Upper lobe of right lung (tissue), 1 donor: ENCODE measurements at places on chromosomes 2 and 18. TPM values are rescaled to one million over a fixed set of nuclear protein-coding genes. Genes with fewer than 3 reads are reported as not detected.
A peak's percentile ranks its signal among the peaks of the same experiment; 100 is the strongest.

GRCh38 chr2:208985644-208986043 lies 438.2 kb upstream of the MAP2 start:
- DNase-seq = no peak
- H3K4me3 ChIP-seq = no peak overlapping the region
- no peaks in the 10 kb centered on the region for H3K36me3 ChIP-seq
- no peaks in the 10 kb centered on the region for H3K27me3 ChIP-seq
- no peak overlapping the region for H3K27ac ChIP-seq

DNA sequence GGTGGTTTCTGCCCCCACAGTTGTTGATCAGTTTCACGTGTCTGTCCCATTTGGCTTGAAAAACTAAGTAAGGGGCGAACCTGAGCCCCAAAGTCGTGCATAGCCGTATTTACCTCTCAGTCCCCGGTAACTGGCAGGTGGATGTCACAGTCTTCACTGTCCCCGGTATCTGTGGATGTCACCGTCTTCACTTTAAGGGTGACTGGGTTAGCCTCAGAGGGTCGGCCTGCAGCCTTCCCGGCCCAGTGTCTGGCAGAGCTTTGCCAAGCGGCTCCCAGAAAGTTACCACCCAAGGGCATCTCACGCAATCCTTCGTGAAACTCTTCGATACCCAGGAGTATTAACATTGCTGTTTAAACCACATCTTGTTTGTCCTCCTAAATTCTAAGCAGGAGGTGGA lies 125.3 kb upstream of the CTDP1 start:
- H3K27me3 ChIP-seq = no peaks in the 10 kb centered on the region
- H3K36me3 ChIP-seq = no peaks in the 10 kb centered on the region
- H3K4me1 ChIP-seq = no peaks in the 10 kb centered on the region
- no peak overlapping the region for H3K27ac ChIP-seq

The HOXD10 gene
- total RNA-seq = 0.55 TPM

- no peak overlapping the region for H3K4me3 ChIP-seq
- no peak for DNase-seq
- H3K27me3 ChIP-seq = no peaks in the 10 kb centered on the region
- peaks cover 4% of the 10 kb centered on the region for H3K36me3 ChIP-seq
- H3K27ac ChIP-seq = no peak overlapping the region
These were observed 96.8 kb upstream of the SMAD7 start for GRCh38 chr18:49047540-49047939.

GRCh38 chr18:50071397-50071796 lies 123.5 kb downstream of the MYO5B start:
- no peaks in the 10 kb centered on the region for H3K27me3 ChIP-seq
- no peak overlapping the region for H3K4me3 ChIP-seq
- no peak overlapping the region for H3K27ac ChIP-seq
- no peaks in the 10 kb centered on the region for H3K4me1 ChIP-seq

DNA sequence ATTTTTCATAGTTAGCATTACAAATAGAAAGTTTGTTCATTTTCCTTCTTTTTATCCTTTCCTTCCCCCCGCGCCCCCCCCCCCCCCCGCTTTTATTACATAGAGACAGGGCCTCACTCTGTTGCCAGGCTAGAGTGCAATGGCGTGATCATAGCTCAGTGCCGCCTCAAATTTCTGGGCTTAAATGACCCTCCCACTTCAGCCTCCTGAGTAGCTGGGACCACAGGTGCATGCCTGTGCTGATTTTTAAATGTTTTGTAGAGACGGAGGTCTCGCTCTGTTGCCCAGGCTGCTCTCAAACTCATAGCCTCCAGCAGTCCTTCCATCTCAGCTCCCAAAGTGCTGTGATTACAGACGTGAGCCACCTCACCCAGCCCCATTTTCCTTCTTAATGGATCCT lies 91.2 kb upstream of the ALPP start:
- no peaks in the 10 kb centered on the region for H3K4me1 ChIP-seq
- H3K36me3 ChIP-seq = no peaks in the 10 kb centered on the region
- no peaks in the 10 kb centered on the region for H3K27me3 ChIP-seq
- no peak for DNase-seq
- H3K4me3 ChIP-seq = no peak overlapping the region

GRCh38 chr18:63422864-63423304 lies 608 bp upstream of the VPS4B start:
- no peak for DNase-seq
- H3K4me1 ChIP-seq = peaks cover 9% of the 10 kb centered on the region
- H3K27ac ChIP-seq = peak overlapping the region; percentile 96
- peaks cover 20% of the 10 kb centered on the region for H3K36me3 ChIP-seq
- peak overlapping the region; percentile 88 for H3K4me3 ChIP-seq
